Kidney glomerular epithelial cell (primary cell): ENCODE measurements at places on chromosomes 11 and 22.
A peak's percentile ranks its signal among the peaks of the same experiment; 100 is the strongest.

DNA sequence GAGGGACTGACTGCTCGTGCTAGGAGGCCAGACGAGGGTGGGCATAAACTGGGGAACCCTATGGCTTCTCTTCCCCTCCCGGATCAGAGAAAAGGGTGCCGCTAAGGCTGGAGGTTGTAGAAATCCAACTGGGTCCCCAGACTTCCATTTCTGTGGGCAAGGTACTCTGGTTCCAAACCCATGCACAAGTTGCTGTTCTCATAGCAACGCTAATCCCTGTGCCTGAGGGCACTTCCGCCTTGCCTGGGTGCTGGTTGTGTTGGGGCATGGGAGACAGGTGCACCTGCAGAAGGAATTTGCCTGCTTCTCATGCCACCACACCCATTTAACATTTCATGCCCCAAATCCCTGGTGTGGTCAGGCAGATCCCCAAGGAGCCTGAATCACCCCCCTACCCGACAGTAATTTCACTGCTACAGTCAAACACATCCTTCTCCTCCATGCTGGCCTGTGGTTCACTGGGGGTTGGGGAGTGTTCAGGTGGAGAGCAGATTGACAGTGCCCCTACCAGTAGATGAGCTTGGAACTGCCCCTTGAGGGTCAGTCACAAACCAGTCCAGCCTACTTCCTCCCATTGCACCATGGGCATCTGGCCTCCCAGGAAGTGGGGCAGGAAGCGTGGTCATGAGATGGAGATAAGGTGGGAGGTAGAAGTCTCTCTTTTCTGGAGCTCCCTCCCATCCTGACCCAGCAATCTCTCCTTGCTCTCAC is 1.2 kb downstream of the C2CD2L start:
- no peak for DNase-seq

DNA sequence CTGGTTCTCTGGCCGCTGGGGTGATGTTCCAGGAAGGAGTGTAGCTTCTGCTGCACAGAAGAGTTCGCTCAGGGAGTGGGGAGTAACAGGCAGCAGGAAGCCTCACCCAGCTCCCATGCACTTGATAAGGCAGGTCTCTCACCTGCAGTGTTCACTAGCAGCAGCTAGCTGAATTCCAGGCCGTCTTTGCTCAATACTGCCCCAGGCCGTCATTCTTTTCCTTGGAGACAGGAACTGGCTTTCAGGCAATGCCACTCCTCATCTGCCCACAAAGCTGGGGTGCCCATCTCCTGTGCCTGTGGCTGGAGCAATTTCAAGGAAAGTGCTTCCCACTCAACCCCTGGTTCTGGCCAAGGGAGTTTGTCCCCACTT is 66.1 kb downstream of the ARHGAP42 start:
- DNase-seq = no peak

DNA sequence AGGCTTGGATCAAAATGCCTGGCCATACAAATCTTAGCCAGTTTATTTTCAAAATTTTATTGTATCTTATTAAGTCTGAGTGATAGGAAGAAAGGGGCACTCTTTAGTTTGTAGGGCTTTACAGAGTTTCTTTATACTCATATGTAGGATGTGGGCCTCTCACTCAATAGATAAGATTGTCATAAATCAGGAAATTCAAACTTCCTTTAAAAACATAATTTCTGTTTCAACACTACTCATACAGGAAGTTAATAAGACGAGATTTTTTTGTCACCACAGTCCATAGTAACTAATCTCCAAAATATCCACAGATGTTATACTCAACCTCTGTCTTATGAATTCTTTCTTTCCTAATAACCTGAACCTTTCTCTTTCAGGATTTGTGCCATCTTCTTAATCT is 13.3 kb upstream of the OR56B4 start:
- DNase-seq = no peak

DNA sequence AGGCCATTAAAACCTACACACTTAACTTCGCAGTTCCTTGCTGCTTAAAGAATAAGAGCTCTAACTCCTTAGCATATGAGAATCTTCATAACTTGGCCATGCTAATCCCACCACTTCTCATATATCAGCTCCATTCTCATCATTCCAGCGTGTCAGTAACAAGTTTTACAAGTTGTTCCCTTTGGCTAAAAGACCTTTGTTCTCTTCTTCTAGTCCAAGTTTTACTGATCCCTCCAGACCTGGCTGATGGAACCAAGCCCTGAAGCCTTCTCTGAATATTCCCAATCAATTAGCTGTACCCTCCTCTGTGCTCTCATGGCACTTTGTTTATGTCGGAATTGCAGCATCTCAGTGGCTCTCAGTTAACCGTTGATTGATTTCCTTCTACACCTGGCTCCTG is 35.8 kb downstream of the GAB2 start:
- DNase-seq = no peak

GRCh38 chr11:76368490-76368889 is 12.4 kb downstream of the THAP12 start:
- no peak for DNase-seq

DNA sequence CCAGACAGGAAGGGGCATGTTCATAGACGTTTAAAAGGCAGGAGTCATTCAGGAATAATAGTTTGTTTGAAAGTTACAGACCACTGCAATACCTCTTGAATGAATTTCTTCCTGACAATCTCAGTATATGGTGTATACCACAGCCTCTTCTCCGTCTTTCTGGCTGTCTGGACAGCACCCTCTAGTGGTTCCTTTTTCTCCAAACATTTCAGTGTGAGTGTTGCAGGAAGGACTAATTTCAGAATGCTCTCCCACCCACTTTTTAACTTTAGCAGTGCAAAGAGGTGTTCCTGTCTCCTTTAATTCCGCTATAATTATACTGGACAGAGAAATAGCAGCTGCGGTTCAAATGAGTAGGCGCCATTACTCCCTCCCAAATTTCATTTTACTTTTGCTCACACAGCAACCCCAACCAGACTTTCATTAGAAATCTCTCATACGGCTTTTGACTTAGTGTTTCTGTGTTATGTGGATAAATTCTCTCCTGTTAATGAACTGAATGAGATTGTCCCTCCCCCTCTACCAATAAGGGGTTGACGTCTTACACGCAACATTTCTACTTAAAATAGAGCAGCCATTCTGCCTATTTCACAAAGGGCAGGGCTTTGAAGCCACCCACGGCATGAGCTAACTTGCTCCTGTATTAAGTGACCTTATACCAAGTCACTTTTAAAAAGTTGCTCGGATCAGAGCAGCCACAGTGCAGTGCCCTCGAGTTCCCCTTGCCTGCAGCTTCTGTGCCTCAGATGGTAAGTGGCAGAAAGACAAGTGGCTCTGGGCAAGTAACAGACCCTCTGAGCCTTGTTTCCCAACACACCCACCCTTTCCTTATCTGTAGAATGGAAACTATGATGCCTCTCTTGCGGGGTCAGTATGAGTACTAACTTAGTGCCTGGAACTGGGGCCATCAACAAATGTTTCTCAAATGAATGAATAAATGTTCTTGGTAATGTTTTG is 368.6 kb downstream of the OPCML start:
- DNase-seq = peak; percentile 23

DNA sequence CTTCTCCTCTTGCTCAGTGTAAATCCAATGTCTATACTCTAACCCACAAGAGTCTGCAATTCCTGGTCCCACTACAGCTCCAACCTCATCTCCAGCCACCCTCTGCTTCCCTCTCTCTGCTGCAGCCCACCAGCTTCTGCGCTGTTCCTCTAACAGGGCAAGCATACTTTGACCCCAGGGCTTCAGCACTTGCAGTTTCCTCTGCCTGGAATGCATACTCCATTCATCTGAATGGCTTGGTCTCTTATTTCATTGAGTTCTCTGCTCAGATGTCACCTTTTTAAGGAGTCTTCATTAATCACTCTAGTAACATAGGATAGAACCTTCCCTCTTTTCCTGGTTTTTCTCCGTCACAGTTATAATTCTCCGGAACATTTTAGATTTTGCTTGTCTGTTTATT is 141.6 kb downstream of the BUD13 start:
- no peak for DNase-seq

DNA sequence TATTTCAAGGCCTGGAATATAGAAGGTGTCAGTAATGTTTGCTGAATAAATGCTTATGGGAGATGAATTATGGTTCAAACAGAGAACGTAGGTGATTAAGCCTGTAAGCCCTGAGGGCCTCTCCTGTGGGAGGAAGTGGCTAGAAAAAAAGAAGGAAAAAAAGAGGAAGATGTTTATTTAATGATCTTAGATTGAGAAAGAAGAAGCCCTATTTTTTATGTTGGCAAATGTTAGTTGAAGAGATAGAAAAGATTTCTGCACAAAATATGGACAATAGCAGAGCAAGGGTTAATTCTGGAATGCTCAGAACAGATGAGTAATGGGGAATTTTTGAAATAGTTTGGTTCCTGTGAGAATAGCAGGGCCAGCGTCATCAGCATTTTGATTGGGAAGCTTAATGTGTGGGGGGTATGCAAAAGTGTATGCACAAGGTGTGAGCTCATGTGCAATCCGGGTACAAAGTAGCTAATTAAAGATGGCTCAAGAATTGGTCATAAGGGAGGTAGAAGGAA is 95.7 kb downstream of the TEAD1 start:
- DNase-seq = peak; percentile 86

- peak; percentile 67 for DNase-seq
Observed at GRCh38 chr22:29883045-29883774, at the start of gene MTMR3. Gene MTMR3 (plus strand): TSS chr22:29883174. CDS start chr22:29971060, 87,886 bp downstream.

- no peak for DNase-seq
Observed at GRCh38 chr11:2743427-2744110, 43.8 kb upstream of the KCNQ1OT1 start.

- no peak for DNase-seq
Observed at GRCh38 chr22:25656724-25657123, 85.3 kb upstream of the MYO18B start.

DNA sequence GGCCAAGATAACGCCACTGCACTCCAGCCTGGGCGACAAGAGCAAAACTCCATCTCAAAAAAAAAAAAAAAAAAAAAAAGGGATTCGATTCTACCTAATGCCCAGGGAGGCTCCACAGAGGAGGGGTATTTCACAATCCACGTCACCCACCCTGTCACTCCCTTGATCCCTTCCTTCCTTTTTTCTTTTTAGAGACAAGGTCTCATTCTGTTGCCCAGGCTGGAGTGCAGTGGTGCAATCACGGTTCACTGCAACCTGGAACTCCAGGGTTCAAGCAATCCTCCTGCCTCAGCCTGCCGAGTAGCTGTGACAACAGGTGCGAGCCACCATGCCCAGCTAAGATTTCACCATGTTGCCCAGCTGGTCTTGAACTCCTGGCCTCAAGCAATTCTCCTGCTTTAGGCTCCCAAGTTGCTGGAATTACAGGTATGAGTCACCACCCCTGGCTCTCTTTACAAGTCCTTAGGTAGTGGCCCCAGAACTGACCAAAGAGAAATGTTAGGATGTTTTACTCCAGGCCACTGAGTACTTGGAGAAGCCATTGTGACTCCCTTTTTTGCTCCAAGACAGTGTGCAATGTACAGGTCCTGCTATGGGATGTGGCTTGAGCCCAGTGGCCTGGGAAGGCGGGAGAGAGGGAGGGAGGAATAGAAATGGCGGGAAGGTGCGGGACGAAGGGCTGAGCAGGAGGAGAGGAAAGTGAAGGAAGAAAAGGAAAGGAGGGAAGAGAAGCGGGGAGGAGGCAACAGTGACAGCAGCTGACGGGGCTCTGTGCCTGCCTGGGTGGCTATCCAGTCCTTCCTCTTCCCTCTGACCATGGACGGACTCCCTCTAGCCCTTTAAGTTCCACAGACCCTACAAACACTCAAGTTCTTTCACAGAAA is 11.8 kb upstream of the FXYD2 start:
- DNase-seq = no peak

GRCh38 chr11:120334332-120334731 is 1.9 kb upstream of the ARHGEF12 start:
- DNase-seq = no peak
